Hepatic stellate cell (primary cell): ENCODE measurements at places on chromosomes 12 and 14.
A peak's percentile ranks its signal among the peaks of the same experiment; 100 is the strongest.

DNA sequence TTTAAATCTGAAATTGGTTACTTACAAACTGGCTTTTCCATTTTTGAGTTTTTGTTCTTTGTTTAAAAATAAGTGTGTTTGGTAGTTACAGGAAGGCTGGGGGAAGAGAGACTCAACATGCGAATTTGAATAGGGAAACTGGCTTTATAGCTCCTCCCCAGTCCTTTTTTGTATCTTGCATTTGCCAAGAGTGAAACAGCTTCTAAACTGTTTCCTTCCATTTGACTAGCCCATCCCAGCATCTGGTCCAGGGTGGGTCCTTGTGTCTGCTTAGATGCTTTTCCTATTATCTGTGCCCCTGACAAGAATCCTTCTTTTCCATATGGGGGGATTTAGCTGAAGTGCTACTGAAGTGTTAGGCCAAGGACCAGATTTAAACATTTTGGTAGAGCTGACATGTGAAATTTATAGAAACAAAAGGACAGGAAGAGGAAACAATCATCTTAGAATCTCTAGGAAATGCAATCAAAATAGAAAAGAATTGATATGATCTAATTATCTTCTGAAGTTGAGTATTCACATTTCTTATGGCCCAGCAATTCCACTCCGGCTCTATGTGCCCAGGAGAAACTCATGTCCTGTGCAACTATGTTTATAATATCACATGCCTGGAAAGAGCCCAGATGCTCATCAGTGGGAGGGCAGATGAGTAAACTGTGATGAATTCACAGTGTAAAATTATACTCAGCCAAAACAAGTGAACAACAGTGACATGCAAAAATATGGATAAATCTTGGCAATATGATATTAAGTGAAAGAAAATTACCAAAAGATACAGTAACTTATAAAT, 7.4 kb downstream of the SMOC1 start:
- no peak for DNase-seq

- no peak for DNase-seq
Observed at GRCh38 chr12:16560273-16560672, 45.7 kb downstream of the LMO3 start.

GRCh38 chr12:19712041-19712440, 272.7 kb downstream of the AEBP2 start:
- DNase-seq = peak; percentile 69

DNA sequence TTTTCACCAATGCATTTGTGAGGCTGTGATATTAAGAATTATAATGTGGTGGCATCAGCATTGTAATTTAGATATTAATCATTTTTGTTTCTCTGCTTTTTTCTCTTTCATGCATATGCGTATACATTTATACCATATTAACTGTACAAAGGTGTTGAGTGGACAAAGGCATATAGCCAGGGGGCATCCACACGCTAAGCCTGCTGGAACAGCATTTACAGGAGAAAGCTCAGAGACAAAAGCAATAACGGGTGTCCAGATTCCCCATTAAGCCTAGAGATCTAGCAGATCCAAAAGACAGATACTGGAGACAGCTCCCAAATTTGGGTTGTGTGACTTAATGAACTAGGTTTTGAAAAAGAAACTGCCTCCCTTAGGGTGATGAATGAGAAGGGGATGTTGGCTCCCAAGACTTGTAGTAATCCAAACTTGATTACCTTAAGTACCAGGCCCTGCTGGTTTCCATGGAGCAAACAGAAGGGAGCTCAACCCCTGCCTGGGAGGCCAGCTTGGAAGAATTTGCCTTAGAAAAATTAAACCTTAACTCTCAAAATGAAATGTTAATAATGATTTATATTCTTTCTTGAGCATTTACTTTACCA, 181.9 kb downstream of the SLC6A15 start:
- DNase-seq = no peak

DNA sequence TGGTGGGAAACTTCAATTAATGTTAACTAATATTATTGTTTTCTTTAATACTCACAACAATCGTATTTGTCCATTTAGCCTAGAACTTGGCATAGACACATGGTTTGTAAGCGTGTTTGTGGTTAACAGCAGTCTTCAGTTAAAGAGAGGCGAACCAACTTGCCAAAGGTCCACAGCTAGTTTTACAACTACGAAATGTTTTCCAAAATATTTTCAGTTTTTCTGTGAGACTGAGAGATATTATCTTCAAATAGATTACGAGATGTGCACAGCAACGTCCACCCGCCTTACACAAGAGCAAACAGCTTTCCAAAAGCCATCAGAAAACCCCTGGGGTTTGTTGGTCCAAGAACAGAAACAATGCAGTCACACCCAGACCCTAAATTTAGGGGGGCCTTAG, 58.6 kb upstream of the RASSF3 start:
- DNase-seq = no peak

DNA sequence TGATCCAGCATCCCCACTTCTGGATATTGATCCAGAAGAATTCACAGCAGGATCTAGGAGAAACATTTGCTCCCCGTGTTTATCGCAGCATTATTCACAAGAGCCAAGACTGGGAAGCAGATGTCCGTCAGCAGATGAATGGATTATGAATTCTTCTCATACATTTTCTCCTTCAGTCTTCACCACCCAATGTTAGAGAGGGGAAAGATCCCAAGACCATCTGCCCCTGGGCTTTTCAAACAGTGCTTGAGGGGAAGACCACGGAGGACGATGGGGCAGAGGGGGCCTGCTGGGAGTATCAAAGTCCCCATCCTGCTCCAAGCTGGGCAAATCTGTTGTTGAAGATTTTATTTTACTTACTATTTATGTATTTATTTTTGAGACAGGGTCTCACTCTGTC, 41.1 kb downstream of the SERPINA3 start:
- DNase-seq = no peak

DNA sequence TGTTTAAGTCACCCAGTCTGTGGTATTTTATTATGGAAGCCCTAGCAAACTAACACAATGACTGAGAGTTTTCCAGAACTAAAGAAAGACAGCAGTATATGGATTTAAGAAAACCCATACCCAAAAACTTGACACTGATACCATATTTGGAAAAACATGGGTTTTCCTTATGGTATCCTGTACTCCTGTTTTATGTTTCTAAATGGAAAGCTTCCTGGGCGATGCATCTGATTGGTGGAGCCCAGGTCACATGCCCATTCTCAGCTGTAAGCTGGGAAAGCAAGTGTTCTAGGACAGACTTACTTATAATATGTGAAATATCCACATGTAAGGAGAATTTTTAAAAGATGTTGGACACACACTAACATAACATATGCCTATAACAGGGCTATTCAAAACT, 4.5 kb upstream of the RNASE4 start:
- peak; percentile 37 for DNase-seq
